Cerebellar nuclear complex (tissue), 1 donor: ENCODE measurements at places on chromosomes 3 and 15.

GRCh38 chr15:95596496-95596895 is 734.0 kb upstream of the NR2F2 start:
- no peak for DNase-seq

- DNase-seq = no peak
These were observed 12.2 kb downstream of the ZIC1 start for GRCh38 chr3:147421184-147421912.

GRCh38 chr3:81716870-81717509 is 44.5 kb downstream of the GBE1 start:
- no peak for DNase-seq

DNA sequence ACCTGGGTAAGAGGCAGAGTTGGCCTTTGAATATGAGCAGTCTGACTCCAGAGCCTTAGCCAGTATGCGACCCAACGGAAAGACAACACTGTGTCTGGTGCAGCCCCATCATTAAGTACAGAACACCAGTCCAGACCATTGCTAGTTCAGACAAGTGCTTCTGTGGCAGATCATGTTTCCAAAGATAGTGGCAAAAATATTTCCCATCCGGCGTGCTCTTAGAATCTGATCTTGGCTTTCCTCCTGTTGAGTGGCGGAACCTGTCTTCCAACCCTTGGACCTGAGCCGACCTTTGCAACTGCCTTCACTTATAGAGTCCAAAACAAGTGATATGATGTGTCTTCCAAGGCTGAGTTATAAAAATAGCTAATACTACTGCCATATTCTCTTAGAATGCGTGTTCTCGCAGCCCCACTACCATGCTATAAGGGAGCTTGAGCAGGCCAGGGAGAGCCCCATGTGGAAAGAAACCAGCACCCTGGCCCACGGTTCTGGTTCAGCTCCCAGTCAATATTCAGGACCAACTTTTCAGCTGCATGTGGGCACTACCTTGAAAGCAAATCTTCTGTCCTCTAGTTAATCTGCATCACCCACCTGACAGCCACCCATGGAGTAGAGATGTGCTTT is 322.4 kb upstream of the SLCO3A1 start:
- no peak for DNase-seq

- no peak for DNase-seq
These were observed 11.5 kb upstream of the ANKRD28 start for GRCh38 chr3:15809313-15809712.

DNA sequence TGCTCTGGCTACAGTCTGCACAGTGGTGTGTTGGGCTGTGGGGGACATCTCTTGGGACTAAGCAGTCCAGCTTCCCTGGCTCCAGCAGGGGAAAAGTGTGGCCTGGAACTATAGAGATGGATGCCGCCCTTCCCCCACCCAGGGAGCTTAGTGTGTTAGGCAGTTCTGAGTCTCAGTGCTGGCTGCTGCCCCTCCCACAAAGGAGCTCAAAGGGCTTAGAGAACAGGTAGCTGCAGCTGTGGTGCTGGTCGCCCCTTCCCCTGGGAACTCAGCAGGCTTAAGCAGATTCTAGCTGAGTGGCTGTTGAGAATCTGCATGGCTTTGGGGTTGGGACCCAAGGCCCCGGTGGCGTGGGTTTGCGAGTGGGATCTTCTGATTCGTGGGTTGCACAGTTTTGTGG is 190.8 kb downstream of the PDCD6IP start:
- DNase-seq = no peak

GRCh38 chr15:85563328-85563727 is 182.9 kb downstream of the AKAP13 start:
- no peak for DNase-seq

DNA sequence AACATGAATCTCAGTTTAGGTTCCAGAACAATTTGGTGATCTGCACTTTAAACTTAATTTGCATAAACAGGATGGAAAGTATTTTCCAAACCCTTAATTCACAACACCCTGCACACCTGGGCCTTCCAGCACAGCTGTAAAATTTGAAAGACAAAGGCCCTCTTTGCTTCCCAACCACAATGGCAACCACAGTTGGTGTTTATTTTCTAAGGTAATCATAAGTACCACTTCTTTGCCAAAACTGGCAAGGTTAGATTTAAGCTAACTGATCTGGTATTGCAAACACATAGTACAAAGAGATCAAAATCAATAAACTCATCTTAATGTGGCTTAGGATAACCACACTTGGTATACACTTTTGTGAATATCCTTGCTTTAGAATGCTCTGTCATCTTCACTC is 4.1 kb downstream of the LRIG1 start:
- no peak for DNase-seq

DNA sequence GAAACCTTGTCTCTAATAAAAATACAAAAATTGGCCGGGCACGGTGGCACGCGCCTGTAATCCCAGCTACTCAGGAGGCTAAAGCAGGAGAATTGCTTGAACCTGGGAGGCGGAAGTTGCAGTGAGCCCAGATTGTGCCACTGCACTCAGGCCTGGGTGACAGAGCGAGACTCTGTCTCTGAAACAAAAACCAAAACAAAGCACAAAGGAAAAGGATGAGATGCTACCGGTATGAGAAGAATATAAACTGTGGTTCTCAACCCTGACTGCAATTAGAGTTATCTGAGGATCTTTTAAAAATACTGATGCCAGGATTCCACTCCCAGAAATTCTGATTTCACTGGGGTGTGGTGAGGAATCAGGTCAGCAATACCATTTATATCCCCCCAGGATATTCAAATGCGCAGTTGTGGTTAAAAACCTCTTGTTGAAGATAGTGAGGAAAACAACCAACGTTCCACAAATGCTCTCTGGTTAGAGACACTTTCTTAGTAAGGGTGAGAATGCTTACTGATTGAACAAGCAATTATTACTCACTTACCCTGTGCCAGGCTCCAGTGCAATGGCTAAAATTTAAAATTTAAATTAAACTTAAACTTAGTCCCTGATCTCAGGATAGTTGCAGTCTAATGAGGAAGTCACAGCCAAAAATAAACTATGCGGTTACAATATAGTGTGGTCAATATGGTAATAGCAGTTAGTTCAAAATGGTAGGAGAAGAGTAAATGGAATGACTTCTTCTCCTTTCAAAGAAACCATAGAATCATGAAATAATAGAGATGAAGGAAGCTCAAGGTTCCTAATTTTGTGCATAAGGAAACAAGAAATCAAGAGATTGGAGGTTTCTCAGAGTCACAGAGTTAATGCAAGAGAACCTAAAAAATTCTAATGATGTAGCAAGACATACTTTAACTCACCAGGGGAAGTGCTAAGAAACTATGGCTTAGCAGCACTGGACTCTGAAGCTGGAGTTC is 109.5 kb downstream of the SSR3 start:
- DNase-seq = no peak

- DNase-seq = no peak
These were observed 108.2 kb downstream of the TBC1D5 start for GRCh38 chr3:17634201-17634600.

DNA sequence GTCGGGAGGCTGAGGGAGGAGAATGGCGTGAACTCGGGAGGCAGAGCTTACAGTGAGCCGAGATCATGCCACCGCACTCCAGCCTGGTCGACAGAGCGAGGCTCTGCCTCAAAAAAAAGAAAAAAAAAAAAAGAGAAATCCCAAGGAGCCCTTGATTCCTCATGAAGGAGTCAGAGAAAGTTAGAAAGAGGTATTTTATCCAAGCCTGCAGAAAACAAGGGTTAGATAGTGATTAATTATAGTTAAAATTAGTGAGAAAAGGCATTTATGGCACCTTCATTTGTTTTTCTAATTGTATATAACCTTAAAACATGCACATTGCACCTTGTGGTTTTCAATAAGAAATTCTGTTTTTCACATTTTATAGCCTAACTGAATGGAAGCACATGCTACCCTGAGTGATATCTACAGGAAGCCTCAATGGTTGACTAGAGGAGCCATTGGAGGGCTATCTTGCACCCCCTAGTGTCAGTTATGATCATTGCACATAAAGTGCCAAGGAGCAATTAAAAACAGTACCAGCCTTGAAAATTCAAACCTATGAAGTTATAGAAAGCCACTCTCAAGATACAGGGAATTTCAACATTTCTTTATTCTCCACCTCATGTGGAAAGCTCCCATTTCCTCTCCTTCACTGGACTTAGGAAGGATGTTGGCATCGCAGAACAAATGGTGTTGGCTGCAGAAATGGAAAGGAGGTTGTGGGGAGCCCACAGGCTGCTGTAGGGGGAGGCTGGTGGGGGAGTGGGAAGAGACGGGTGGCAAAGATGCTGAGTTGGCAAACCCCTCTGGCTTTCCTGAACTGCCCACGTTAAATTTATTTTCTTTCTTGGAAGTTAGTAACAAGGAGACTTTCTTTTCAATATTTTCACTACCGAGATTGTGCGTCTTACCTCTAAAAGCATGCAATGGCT is 48.5 kb downstream of the ITGA11 start:
- DNase-seq = no peak

GRCh38 chr3:171566803-171567422 is 106.7 kb upstream of the TNIK start:
- no peak for DNase-seq

DNA sequence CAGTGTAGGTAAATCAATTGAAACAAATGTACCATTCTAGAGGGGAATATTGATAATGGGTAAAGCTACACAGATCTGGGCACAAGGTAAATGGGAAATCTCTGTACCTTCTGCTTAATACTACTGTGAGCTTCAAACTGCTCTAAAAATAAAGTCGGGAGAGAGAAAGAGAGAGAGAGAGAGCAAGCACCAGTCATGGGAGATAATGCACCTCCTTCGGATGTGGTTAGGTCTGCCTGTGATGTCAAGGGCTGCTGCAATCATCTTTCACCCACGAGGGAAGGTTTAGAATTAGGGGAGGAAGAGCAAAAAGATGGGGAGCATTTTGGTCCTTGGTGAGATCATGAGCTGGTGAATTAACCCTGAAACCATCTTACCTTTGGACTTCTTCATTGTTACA is 219.1 kb downstream of the ZNF385D start:
- no peak for DNase-seq

GRCh38 chr15:93860701-93861100 is 370.7 kb upstream of the MCTP2 start:
- DNase-seq = no peak

DNA sequence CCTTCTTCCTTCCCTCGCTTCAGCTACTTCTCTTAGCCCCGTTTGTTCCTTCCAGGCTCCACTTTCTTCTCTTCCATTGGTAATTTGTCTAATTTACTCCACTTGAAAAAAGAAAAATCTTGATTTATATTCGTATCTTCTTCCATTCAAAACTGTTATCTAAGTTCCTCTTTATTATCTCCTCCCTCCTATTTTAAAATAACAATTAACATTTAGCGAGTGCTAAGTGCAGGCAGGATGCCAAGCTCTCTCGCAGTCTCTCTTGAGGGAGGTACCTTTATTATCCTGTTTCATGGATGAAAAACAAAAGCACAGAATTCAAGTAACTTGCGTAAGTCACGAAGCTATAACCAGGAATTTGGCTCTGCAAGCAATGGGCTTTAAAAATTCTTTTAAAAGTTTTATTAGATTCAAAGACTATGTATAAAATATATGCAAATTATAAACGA is 418.9 kb upstream of the NAALADL2 start:
- DNase-seq = peak; percentile 30

- DNase-seq = no peak
These were observed 328.0 kb upstream of the CDIN1 start for GRCh38 chr15:36251450-36251849.

GRCh38 chr3:179147514-179147872 is 664 bp upstream of the PIK3CA start:
- no peak for DNase-seq

GRCh38 chr3:52471371-52472238 is 16.2 kb downstream of the NISCH start:
- DNase-seq = peak; percentile 43

- DNase-seq = peak; percentile 89
These were observed 33.9 kb downstream of the MYO5C start for GRCh38 chr15:52261498-52262242.

GRCh38 chr15:78104566-78105475 is 12.5 kb downstream of the SH2D7 start:
- no peak for DNase-seq

DNA sequence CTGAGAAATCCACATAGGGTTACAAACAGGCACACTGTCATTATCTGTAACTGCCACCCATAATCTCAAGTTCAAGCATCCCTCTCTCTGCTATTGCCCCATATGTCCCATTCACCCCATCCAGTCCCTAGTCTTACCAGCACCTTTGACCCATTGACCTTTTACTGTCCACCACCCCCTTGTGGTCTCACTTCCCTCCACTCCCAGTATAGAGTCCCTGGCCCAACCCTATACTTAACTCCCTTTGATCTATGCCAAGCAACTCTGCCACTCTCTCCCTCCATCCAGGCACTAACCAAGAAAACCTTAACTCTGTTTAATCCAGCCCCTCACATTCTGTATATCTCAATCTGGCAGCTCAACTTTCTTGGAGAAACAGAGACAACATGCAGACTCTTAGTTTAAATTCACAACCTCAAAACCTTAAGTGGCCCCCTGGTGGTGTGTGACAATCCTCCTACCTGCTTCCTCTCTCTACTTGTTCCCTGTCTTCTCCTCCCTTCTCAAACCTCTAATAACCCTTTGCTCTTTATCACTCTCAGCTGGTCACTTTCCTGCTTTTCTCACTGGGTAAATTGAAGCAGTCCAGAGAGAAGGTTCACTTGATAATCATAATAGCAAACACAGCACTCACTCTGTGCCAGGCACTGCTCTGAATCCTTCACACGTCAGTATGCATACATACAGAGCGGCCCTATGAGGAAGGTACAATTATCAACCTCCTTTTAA is 162.7 kb downstream of the STT3B start:
- DNase-seq = no peak

GRCh38 chr3:111318289-111318688 is 223.7 kb upstream of the CD96 start:
- DNase-seq = no peak

DNA sequence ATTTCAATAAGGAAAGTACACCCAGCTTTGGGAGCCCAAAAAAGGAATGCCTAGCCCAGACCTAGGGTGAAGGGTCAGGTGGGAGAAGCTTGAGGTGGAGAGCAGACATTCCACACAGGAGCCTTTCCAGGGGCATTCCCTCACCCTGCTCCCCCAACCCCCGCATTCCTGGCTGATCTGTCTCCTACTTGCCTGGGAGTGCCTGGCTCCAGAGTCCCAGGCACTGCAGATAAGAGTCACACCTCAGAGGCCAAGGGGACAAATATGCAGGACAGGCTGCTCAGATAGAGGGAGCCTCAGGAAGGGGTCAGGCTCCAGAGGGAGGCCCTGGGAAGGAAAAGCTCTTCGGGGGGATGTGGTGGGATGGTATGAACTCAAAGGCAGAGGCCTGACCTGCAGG is 20.8 kb upstream of the HCN4 start:
- DNase-seq = no peak

DNA sequence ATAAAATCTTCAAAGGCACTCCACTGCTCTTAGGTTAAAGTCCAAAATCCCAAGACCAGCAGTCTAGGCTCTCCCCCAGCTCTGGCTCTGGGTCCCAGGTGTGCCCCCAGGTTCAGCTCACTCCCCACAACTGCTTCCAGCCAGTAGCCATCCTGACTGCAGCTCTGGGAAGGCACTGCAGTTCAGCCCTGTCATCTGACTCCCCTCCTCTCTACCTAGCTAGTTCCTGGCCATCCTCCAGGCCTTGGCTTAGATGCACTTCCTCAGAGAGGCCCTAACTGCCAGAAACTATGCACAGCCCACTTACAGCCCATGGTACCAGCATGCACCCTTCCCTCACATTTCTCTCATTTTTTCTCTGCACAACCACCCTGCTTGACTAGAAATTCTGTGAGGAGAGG is 25.5 kb downstream of the TBC1D2B start:
- no peak for DNase-seq

GRCh38 chr3:51819709-51820406 is 40.8 kb upstream of the IQCF6 start:
- no peak for DNase-seq
